ENCODE measurements at places on chromosomes 11 and 22.

DNA sequence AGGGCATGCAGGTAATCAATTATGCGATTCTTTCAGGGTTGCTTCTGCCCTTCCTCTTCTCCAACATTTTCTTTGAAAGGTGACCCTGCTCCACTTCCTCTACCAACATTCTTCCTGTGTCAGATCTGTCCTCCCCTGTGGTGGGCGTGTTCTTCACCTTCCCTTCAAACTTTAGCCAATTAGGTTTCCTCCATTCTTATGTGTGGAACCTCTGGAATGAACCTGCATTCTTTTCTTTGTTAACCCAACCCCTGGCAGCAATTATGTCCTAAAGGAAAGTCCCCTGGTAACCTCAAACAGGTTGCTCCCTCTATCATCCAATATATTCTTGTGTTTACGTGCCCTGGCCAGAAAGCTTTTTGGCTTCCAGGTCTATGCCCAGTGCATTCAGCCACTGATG is 22.4 kb downstream of the KIRREL3 start:
- no peak for DNase-seq

DNA sequence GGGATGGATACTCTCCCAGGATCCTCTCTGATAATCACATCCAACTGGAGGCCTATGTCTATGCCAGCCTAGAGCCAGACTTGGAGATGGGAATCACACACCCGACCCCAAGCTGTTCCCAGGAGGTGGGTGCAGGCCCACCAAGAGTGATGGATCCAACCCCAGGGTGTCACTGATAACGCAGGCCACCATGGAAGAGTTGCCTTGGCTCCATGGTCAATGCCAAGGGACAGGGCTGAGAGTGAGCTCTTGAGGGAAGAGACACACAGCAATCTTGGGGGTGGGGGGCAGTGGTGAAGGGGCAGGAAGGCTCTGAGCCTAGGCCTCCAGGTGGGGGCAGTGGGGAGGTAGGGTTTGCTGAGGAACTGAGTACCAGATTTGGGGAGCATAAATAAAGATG is 16.9 kb downstream of the TUB start:
- DNase-seq: no peak

DNA sequence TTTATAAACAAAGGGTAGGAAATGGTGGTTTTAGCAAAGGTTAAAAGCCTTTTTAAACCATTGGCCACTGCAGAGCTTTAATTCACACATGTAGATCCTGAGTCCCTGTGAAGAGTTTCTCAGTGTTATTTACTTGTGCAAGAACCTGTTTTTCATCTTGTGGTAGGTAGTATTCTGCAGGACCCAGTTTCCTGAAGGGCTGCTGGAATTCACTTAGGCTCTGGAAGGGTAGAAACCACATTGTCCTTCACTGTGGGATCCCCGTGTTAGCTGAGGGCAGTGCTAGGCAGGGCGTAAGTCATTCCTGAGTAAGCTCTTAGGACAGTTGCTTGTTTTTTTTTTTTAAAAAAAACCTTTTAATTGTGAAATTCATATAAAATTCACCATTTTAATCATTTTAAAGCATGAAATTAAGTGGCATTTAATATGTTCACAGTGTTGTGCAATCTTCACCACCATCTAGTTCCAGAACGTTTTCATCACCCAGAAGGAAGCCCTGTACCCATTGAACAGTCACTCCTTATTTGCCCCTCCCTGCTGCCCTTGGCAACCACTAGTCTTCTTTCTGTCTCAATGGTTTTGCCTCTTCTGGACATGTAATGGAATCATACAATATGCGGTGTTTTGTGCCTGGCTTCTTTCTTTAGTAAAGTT is 77.7 kb downstream of the C22orf31 start:
- no peak for DNase-seq

DNA sequence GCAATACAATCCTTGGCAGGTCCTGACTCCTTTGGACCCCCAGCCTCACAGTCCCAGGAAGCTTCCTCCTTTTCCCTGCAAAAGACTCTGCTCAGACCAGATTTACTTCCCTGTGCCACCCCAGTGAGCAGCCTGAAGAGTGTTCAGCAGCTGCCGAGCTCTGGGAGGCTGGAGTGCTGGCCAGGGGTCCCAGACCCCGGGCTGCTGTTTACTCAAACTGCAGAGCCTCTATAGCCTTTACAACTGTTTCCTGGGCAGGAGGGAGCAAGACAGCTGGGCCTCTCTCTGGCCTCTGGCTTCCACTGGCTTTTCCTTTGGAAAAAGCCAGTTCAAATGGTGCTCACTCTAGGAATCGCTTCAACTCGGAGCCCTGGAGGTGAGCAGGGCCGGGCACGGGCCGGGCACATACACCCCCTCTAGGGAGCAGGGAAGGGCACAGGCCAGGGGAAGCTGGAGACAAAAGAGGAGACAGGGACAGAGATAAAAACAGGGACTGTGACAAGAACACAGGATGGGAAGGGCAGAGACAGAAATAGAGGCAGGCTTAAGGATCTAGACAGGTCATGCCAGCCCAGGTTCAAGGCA is 932 bp downstream of the IRAG1 start:
- no peak for DNase-seq

DNA sequence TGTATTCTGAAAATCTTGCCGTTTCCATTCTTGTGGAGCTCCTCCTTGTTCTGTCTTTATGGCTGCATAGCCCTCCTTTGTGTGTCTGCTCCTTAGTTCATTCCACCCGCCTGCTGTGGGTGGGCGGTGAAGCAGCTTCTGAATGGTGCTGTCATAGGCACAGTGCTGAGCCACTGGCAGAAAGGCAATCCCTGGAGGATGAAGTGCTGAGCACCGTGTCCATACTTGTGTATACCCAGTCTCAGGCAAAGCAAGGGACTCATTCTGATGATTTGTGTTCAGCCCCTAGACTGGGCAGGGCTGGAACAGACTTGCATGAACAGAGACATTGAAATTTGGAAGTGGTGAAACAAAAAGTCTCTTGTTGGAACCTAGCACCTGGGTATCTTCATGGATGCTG is 134.9 kb downstream of the MYO18B start:
- no peak for DNase-seq

DNA sequence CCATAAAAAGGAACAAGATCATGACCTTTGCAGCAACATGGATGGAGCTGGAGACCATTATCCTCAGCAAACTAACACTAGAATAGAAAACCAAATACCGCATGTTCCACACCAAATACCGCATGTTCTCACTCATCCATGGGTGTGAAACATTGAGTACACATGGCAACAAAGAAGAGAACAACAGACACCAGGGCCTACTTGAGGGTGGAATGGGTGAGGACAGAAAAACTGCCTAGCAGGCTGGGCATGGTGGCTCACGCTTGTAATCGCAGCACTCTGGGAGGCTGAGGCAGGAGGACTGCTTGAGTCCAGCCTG is 12.3 kb downstream of the EHD1 start:
- no peak for DNase-seq

DNA sequence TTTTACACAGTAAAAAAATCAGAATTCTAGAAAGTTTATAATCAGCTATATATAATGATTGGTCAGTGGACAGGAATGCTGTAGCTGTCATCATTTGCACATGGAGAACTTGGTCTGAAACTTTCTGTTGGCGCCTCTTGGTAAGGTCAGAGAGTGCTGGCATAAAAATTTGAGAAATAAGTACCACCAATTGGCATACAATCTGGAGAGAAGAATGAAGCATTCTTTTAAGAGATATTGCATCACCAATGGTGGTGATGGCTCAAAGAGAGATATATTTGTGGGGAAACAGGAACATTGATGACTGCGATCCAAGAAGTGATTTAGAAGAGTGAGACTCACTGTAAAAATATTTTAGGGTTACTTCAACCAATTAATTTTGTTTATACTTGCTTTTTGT is 19.8 kb upstream of the OOSP1 start:
- no peak for DNase-seq

DNA sequence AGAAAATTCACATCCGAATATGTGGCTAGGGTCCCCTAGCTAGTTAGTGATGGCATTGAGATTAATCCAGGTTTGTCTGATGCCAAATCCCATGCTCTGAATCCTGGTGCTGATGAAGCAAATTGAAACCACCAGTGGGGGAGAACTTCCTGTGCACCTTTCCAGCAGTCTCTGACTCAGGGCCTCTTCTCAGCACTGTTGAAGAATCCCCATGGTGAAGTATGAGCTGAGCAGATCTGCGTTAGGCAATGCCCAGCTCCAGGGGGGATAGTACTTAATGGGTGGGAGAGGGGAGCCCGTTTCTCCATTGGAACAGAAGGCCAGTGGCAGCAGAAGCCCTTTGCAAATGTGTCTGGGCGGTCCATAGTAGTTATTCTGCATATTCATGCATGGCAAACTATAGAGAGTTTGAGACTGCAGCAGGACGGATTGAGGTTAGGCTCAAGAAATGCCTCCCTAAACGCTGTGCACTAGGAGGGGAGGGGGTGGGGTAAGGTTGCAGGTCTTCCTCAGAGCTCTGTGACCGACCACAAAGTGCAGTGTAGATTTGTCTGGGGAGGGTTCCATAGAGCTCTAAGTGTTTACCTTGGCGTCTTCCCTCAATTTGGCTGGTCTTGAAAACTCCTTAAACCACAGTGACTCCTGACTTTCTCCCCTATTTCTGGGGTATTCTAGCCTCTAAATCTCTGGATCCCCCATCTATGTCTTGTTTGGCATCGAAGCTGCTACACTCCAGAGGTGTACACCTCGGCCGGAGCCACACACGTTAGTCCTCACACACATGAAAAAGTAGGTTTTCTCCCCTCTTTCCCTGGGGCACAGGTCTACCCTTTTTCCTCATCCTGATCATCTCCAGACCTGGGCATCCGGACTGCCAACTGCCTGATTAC is 4.8 kb downstream of the POU2F3 start:
- no peak for DNase-seq

DNA sequence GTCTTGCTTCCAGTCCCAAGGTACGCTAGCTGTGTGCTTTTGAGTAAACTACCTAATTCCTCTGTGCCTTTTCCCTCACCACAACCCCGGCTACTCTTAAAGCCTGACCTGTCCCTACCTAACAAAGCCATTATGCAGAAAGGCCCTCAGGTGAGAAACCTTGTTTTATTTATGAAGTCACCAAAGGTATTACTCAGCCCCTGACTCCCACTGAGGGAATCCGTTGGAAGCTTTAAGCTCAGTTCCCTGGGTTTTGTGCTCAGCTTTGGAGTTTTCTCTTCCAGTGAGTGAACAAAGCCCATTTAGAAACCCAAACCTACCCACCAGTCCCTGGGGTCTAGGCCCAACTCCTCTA is 90.9 kb downstream of the APIP start:
- no peak for DNase-seq

GRCh38 chr11:74417860-74418508 is 19.8 kb upstream of the PGM2L1 start:
- no peak for DNase-seq

DNA sequence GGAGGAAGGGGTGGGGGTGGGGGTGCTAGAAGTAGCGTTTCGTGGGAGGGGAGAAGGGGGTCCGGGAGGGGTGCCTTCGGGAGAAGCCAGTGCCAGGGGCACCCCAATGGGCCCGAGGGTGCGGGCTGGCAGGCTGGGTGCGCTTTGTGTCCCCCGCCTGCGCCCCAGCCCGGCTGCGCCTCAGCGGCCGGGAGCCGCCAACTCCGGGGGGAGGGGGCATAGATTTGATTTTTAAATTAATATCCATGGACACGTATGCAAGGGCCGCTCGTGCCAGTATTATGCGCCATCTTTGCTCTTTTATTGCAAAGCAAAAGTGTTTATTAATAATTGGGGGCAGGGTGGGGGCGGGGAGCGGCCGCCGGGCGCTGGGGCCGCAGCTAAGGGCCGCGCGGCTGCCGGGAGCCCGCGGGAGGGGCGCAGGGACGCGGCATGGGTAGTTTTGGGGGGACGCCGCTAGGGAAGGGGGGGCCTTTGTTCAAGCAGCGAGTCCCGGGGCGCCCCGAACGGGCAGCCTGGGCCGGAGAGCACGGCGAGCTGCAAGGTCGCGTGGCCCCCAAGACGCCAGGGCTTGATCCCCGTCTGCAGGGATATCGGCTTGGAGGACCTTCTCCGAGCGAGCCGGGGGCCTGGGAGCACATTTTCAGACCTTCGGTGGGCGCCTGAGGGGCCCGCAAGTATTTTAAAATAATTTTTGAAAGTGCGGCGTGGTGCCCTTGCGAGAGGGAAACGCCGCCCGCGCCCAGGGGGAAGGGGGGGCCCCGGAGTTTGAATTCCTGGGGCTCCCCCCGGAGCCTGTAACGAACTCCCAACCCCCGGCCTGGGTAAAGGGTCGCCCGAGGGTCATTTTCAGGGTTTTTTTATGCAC is 959 bp downstream of the CCND1 start:
- DNase-seq: no peak

DNA sequence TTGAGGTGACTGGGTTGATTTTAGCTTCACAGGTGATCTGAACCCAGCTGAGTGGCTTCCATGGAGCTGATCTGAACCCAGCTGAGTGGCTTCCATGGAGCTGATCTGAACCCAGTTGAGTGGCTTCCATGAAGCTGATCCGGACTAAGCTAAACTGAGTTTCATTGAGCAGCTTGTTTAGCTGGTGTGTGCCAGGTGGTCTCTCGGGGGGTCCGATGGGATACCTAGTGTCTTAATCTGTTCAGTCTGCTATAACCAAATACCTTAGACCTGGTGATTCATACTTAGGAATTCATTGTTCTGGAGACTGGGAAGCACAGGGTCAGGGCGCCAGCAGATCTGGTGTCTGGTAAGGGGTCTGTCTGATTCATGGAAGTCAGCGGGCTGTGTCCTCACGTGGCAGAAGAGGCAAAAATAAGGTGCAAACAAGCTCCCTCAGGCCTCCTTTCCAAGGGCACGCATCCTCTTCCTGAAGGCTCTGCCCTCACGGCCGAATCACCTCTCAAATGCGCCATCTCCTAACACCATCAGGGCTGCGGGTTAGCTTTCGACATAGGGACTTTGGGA is 52.5 kb upstream of the KCNQ1OT1 start:
- no peak for DNase-seq

GRCh38 chr22:25142102-25142501 is 57.6 kb upstream of the CRYBB3 start:
- no peak for DNase-seq

DNA sequence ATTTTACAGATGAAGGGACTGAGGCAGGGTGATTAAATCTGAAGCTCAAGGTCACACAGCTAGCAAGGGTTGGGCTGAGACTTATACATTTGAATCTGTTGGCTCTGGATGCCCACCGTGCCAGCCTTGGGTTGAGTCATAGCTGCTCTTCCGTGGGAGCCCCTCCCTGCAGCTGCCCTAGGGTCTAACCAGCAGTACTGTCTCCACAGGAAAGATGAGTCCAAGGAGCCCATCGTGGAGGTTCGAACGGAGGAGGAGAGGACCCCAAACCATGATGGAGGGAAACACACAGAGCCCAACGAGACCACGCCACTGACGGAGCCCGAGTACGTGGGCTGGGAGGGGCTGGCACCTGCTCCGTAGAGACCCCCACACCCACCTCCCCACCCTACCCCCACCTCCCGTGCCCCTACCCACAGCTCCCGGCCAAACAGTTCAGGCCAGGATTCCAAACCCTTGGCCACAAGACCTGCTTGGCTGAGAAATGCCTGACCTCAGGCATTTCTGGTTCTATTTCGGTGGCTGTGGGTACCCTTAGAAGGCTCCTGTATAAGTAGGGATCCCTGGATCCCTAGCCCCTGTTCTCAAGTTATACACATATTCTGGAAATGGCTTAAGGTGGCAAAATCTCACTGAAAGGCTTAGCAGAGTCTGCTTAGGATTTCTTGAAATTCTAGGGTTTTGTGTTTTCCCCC is 42.7 kb upstream of the TTC12 start:
- no peak for DNase-seq

Measured in stimulated activated CD4-positive, alpha-beta T cell treated with anti-CD3 and anti-CD28 coated beads, Interleukin-4, amount 100 ng/mL, for 48 hours (primary cell).